Stimulated activated CD4-positive, alpha-beta T cell treated with anti-CD3 and anti-CD28 coated beads, Interleukin-1b, Interleukin-23, amount 100 ng/mL, for 1 hour (primary cell): ENCODE measurements at places on chromosomes 6 and 20.

DNA sequence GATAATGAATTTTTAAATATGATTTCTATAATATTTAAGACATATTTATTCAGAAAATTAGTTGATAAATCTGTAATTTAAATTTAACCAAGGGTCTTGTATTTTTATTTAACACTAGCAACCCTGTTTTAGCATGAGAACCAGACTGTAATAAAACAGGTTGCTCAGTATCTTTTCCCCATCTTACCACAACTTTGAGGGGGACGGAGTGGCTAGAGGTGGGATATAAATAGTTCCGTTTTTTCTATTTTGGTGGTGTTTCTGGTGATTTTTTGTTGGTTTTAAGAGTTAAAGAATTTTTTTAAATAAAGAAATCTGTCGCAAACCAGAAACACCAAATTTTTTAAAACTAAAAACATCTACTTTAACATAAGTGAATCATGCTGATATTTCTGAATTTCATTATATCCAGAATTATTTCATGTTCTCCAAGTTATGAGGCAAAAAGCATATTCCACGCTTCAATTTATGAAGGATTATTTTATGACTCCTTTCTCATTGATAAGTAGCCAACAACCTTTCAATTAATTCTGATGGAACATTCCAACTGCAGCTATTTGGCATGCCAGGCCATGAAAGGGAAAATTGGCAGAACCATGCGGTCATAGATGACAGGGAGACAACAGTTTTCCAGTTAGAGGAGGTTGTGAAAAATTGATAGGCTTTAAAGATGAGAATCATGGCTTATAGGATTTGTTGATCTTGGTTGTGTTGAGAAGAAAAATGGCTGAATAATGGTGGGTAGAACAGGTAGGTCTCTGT is 151.9 kb upstream of the CARMIL1 start:
- DNase-seq: no peak

DNA sequence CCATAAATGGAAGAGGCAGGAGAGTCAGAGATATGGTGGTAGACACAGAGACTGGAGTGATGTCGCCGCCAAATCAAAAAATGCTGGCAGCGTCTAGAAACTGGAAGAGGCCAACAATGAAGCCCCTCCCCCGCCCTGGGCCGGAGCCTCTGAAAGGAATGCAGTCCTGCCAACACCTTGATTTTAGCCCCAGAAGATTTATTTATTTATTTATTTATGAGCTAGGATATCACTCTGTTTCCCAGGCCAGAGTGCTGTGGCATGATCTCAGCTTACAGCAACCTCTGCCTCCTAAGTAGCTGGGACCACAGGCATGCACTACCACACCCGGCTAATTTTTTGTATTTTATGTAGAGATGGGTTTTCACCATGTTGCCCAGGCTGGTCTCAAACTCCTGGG is 82.6 kb upstream of the CCDC167 start:
- DNase-seq: no peak

- no peak for DNase-seq
These were observed 75.4 kb upstream of the LAMA2 start for GRCh38 chr6:128807577-128807976.

GRCh38 chr6:168873278-168874190 is 380.1 kb downstream of the THBS2 start:
- no peak for DNase-seq
